ENCODE measurements at places on chromosomes 6 and 20.

- no peak for DNase-seq
These were observed 16.7 kb downstream of the RAET1E start for GRCh38 chr6:149881066-149881766.

- DNase-seq, result no peak
These were observed 1041.8 kb upstream of the ADGRB3 start for GRCh38 chr6:67593247-67593646.

DNA sequence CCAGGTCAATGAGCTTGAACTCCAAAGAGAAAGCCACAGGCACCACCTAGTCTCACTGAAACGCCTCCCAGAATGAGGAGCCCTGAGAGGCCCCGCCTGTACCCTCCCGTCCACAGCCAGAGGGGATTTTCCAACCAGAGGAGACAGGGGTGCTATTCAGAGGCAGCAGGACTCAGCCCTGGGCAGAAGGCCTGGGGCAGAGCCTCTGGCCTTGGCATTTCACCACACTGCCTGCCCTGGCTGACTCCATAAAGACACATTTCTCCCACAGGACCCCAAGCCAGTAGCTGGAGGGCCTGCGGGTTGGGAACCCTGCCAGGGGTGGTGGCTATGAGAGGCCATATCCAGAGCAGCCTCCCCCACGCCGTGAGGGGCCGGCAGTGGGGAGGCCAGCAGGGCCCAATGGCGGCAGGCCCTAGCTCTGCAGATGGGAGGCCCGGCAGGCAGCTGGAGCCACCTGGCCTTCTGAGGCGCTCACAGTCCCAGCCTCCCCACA is 159.3 kb downstream of the PREX1 start:
- DNase-seq, result no peak

DNA sequence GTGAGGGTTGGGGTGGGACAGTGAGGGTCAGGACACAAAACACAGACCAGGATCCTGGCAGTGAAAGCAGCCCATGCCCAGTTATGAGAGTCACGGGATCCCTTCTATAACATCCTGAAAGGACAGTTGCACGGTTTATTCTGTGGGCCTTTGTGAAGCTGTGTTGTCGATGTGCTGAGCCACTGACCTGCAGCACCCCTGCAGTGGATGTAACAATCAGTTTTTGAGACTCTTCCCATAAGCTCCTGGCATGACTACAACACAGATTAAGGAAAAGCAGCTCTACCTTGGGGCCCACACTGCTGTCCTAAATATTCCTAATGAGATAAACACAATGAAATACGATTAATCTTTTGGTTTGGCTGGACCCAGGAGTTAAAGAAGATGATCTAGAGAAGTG is 3.7 kb downstream of the PYGB start:
- DNase-seq, result no peak

DNA sequence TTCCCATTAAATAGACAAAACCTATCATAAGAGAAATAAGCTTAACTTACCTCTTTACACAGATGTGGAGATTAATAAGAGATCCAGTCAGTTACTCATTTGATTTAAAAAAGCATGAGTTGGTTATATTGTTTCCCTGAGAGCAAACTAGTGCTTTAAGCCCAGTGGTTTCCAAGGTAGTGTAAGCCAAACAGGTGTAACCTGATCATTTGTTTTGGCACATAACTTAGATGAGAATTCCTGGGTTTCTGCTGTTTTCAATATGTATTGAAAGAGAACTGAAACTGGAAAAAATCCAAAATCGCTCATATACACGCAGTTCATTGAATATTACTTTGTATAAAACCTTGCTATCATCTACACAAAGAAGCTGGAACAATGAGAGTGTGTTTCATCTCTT is 30.5 kb upstream of the SMIM8 start:
- DNase-seq, result no peak

Data from activated CD4-positive, alpha-beta T cell treated with anti-CD3 and anti-CD28 coated beads for 36 hours (primary cell).